ENCODE measurements at places on chromosomes 16 and 17.

- DNase-seq = no peak
These were observed 65.8 kb downstream of the NKD1 start for GRCh38 chr16:50613964-50614474.

GRCh38 chr16:19830902-19831560 is 53.6 kb downstream of the GPRC5B start:
- no peak for DNase-seq

- no peak for DNase-seq
These were observed 124.0 kb downstream of the RGS9 start for GRCh38 chr17:65261152-65261551.

DNA sequence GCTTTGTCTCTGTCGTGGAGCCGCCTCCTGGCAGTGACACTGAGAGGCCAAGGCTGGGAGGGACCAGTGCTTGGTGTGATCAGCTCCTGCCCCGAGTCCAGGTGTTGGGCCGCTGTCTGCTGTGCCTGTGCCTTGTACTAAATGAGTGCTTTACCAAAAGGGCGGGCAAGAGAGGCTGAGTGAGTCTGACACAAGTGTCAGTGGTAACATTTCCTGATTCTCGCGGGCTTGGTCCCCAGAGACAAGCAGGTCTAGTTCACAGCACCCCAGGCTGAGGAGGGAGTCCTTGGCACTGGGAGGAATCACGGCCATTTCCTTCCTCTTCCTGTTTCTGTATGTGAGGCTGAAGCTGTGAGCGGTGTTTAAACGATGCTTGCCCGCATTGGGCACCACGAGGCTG is 30.2 kb downstream of the PLD6 start:
- DNase-seq = peak; percentile 61

DNA sequence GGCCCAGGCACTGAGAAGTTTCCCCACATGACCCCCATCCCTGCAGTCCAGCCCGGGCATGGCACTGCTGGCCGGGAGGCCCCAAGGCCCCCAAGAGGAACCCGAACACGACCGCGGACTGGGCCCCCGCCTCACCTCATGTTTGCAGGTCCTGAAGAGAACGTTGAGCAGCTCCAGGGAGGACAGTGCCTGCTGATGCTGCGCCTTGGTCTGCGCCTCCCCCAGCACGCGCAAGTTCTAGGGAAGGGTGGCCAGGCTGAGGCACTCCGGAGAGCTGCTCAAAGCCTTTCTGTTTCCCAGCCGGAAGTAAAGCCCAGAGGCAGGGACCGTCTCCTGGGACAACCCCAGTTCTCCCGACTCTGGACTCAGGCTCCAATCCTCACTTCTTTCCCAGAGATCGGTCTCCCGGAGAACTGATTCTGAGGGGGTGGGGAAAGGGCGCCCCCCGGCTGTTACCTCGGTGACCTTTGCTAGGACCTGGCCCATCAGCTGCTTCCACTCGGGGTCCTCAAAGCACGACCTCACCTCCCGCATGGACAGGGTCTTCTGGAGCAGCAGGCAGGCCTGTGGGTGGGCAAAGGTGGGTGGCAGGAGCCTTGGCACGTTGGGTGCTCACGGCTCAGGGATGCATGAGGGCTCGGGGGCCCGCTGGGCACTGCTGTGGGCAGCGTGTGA is 13.7 kb downstream of the MYBBP1A start:
- no peak for DNase-seq

DNA sequence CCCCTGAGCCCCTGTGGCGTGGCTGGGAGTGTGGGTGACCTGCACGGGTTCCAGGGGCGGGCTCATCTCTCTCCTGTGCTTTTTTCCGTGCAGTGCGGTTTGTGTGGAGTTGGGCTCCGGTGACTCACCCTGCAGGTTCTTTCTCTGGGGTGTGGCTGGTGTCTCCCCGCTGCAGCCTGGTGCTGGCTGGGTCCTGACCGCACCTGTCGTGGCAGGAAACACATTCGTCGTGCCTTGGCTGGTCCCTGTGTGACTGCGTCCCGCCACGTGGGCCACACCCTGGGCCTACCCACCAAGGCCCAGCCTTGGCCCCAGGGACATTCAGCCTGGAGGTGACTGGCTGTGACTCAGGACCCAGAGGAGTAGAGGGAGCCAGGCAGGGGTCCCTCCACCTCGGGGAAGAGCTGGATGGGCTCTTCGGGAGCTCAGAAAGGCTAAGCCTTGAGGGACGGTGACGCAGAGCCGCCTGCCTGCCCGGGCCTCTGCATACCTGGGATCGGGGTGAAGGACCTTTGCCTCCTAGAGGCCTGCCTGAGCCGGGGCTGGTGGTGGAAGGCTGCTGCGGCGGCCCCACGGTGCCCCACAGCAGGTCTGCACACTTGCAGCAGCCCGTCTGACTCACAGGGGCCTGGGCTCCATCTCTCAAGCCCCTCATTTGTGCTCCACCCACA is 7.8 kb downstream of the TRAF7 start:
- no peak for DNase-seq

DNA sequence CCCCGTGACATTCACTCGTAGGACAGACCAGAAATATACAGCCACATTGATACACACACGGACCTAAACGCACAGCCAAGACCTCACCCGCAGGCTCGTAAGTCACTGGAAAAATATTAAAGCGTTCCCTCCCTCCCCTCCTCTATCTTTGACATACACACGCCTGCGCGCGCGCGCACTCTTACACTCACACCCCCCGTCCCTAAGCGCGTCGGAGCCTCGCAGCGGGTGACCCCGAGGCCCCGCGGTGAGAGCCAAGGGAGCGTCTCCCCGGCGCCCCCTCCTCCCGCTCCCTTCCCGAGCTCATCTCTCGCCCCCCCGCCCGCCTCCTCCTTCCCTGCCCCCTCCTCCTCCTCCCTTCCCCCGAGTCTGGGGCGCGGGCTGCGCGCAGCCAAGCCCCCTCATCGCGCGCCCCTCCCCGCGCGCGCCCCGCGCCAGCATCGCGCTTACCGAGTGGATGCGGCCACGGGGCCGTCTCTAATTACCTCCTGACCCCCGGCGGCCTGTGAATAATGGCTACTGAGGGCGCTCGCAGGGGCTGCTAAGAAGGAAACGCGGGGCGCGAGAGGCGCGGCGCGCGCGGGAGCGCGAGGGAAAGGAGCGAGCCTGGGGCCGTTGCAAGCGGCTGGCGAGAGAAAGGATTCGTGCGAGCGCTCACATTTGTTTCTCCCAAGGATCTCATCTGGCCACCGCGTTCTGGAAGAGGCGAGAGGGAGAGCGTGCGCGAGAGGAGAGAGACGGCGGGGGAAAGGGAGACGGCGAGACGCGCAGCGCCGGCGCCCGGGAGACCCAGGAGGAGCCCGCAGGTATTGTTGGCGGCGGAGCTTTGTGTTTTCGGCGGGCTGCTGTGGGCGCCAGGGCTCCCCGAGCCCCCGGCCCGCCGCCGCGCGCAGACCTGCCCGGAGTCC is 42.4 kb downstream of the RAI1 start:
- DNase-seq = no peak

DNA sequence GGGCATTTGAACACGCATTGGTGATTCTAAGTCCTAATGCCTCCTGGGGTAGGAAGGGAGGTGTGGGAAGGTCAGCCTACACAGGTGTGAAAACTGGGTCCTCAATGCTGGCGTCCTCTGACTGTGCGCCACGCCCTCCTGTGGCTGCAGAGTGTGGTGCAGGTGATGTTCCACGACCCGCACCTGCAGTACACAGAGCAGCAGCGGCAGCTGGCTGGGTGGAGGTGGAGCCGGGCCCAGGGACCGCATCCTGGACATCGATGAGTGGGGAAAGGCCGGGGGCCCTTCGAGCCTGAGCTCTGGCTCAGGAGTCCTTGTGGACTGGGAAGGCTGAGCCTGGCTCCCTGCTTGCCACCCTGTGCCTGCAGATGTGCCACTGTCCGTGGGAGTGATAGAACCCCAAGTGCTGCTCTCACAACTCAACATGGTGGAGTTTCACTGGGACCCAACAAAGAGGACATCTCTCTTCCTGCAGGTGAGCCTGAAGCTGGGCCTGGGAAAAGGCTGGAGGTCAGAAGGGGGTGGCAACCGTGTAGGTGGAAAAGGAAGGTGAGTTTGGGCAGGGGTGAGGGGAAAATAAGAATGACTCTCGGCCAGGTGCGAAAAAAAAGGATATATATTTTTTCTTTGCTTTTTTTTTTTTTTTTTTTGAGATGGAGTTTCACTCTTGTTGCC is 14.0 kb upstream of the STAC2 start:
- DNase-seq = peak; percentile 80

- no peak for DNase-seq
These were observed 13.8 kb upstream of the NDUFAB1 start for GRCh38 chr16:23609929-23610328.

DNA sequence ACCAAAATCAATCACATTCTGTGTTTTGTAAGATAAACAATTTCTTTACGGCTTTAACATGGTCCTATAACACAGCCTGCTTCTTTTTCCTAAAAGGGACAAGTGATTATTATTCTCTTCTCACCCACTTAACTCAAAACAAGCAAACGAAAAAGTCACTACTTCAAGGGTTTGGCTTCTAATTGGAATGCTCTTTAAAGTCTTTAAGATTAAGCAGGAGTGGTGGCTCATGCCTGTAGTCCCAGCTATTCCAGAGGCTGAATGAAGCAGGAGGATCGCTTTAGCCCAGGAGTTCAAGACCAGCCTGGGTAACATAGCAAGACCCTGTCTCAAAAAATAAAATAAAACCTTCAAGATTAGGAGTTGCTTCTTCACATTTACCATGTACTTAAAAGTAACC is 66.6 kb upstream of the CNEP1R1 start:
- no peak for DNase-seq

GRCh38 chr17:75773808-75774470 is 8.9 kb upstream of the GALK1 start:
- no peak for DNase-seq

DNA sequence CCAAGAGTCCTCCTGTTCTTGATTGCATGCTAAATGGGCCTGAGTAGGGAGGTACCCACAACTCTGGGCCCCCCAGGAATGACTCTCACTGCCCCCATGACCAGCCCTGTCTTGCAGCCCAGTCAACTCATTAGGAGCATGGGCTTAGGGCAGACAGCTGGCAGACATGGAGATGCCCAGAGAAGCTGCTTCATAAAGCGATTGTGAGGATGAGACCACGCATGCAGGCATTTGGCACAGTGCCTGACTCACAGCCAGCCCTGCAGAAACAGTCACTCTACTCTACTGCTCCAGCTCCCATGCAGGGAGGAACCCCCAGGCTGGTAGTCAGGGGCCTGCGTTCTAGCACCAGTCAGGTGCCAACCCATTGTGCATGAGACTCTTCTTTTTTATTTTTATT is 8.4 kb upstream of the C16orf82 start:
- no peak for DNase-seq

GRCh38 chr16:31192856-31193642 is 9.5 kb downstream of the PYCARD start:
- DNase-seq = no peak

DNA sequence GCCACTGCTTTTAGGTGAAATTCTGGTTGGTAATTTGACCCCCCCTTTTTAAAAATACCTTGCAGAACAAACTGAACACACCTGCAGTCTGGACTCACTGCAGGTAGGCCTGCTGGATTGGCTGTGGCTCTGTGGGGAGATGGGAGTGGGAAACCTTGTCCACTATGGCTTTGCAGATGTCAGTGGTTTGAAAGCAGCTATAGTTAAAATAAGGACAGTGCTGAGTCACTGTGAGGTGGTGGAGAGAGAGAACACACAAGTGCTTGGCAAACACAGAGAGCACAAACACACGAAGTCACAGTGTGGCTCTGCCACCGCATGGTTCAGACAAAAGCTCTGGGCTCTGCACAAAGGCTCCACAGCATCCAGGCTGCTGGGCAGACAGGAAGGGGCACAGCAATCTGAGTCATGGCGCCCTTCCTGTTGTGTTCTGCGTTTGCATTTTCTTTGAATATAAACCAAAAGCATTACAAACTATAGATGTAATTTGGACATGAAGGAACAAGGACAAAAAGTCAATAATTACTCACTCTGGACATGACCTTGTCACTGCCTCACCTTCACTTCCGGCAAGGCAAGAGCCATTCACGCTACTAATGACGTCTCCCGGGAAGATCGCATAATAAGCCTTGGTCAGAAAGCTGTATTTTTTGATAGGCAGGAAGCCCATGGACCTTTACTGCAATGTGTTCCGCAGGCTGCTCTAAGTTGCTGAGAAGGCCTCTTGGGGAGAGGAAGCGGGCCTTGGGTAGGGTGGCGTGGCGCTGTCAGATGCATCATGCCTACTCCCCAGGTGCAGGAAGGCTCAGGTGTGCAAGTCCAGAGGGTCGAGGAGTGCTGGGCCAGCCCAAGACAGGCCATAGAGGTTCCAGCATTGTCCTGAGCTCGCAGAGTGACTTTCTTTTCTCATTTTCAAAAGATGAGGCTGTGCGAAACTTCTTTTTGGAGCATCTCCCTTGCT is 60.1 kb upstream of the MED9 start:
- no peak for DNase-seq

DNA sequence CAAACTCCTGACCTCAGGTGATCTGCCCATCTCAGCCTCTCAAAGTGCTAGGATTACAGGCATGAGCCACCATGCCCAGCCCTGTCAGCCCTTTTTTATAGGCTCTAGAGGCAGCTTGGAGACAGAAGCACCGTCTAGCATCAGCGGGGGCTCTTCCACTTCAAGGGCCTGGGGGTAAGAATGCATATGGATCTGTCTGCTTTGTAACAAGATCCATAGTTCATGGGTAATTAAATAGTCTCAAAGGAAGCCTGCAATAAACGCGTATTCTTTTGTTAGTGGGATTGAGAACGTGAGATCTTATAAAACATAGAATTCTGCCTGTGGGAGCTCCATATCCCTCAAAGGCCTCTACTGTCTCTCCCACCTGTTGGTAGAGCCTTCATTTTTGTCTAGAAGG is 142.1 kb downstream of the SHISA6 start:
- no peak for DNase-seq

GRCh38 chr16:22388101-22388644 is 13.8 kb upstream of the CDR2 start:
- no peak for DNase-seq

DNA sequence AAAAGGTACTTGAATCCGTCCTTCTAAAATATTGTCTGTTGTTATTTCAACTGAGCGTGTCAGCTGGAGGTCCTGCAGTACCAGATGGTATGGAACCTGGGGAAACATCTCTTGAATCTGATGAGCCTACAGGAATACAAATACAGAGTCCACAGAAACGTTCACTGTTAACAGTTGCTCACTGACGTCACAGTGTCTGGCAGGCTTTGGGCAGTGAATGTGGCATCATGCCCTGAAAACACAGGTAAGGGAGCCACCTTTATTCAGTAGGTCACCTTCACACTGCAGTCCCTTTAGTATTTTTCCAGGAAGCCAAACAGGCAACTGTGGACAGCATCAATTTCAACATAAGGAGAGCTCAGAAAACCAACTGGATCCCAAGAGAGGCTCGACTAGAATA is 56.1 kb downstream of the AMFR start:
- no peak for DNase-seq

DNA sequence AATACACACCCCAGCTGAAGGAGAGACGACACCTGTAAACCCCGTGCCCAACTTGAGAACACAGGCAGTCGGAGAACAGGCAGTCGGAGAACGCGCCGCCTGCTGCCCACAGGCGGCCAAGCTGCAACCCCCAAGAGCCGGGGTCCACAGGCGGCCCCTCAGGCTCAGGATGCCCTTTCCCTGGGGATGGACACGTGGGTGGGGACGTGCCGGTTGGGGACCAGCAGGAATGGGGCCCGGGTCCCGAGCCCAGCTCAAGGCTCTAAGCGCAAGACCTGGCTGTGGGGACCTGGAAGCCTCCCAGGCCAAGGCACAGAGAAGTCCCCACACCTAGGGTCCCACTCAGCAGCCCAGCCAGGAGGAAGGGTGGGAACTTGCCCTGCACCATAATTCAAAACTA is 79.5 kb upstream of the GNG13 start:
- DNase-seq = no peak

- DNase-seq = no peak
These were observed 236.8 kb downstream of the IRX3 start for GRCh38 chr16:54049591-54050458.
